Hair follicle dermal papilla cell (primary cell): ENCODE measurements at places on chromosomes 5 and 9. TPM values are rescaled to one million over a fixed set of nuclear protein-coding genes. Genes with fewer than 3 reads are reported as not detected.

The ZNF189 gene
- 22.1 and 23.7 TPM in 2 replicates for total RNA-seq

The PCDHB5 gene
- 1.1 and 1.2 TPM in 2 replicates for total RNA-seq

The SH2D3C gene
- under 0.01 and 0.36 TPM in 2 replicates for total RNA-seq

The NDST1 gene
- 166 and 188 TPM in 2 replicates for total RNA-seq

The HK3 gene
- total RNA-seq: not detected in 2 replicates

The IL3 gene
- total RNA-seq: not detected in 2 replicates

The TAF1L gene
- not detected in 2 replicates for total RNA-seq
